ENCODE measurements at places on chromosomes 6 and 20. TPM values are rescaled to one million over a fixed set of nuclear protein-coding genes. Genes with fewer than 3 reads are reported as not detected.

DNA sequence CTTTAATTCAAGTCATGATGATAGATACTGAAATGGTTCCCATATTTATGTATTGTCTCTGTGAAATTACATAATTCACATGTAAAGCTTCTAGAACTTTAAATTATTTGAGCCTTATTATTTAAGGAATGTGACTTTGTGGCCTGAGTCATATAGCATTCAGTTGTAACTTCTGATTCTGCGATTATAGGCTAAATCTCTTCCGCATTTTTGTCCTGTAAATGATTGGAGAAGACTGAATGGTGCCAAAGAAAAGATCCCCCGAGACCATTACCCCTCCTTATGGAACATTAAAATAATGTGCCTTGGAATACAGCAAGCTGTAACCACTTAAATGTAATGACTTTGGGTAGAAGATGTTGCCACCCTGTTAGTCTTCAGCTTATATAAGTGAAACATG lies 63.3 kb upstream of the MAP7 start:
- no peak for DNase-seq

The ZC3H12D gene
- total RNA-seq, result not detected

GRCh38 chr6:108575905-108576494 lies 15.3 kb downstream of the FOXO3 start:
- no peak for DNase-seq

GRCh38 chr6:71028877-71029252 lies 72.0 kb upstream of the B3GAT2 start:
- DNase-seq, result no peak

The SPTLC3 gene
- 1.1 TPM for total RNA-seq

DNA sequence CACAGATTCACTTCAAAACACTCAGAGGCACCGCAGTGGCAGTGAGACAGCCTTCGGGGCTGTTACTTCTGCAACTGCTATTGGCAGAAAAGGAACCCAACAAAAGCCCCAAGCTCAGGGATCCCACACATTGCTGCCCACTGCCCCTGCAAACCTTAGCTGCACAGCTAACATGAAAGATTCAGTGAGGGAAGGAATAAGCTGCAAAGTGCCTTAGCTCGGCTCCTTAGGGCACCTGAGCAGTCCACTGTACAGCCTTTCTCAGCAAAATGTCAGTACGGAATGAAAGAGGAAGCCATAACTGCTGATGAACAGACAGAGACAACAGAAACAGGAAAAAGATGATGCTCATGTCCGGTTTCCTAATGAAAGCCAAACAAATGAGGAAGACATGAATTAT lies 179.7 kb upstream of the SHLD1 start:
- DNase-seq, result no peak

DNA sequence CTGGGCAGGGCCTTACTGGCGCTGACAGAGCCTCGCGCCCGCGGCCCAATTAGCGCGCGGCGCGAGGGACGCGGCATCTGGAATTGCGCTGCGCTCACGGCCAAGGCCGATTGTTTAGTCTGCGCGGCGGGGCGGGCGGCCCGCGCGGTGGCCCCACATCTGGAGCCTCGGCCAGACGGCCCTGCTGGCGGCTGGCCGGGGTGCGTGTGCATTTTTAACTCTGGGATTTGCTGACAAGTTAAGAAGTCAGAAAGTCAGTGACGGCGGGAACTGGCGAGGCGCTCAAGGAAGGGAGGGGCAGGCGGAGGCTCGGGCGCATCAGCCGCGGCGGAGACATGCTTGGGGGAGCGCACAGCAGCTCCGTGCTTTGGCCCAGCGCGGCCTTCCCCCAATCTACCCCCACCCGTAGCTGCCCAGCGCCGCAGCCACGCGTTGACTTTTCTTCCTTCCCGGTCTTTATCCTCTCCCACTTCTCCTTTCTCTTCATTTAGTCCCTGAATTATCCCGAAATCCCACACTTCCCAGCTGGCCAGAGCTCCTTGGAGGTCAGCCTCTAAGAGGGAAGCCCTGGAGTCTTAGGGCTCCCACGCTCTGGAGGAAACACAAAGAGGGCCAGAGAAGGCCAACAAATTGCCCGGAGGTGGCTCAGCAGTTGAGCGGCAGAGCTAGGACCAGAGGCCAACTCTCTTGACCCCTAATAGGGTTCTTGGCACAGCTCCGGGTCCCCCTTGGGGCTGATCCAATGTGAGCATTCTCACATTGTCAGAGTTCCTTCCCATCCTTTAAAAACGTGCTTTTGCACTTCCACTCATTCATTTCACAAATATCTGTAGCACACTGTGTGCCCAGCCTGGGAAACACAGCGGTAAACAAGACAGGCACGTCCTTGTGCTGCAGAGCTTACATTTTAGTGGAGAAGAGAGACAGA lies 40.8 kb upstream of the FOXP4 start:
- DNase-seq, result peak; percentile 18

The C6orf52 gene
- not detected for total RNA-seq

- no peak for DNase-seq
Observed at GRCh38 chr6:34515473-34516387, 40.4 kb downstream of the SPDEF start.

The EFCAB8 gene
- total RNA-seq, result 0.10 TPM

DNA sequence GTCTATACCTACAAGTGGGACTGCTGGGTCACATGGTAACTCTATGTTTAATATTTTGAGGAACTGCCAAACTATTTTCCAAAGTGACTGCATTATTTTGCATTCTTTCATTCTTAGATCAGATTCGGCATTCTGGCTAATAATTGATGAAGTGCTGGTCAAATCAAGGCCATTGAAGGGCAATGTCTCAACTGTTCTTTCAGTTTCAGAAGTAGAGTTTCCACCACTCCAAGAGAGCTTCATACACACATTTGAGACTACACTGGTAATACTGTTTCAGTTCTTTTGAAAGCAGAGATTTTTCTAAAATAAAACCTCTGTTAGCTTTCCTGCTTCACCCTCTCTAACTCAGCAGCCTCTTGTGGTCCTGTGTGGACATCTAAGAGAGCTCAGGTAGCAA lies 154.5 kb downstream of the CFAP61 start:
- no peak for DNase-seq

DNA sequence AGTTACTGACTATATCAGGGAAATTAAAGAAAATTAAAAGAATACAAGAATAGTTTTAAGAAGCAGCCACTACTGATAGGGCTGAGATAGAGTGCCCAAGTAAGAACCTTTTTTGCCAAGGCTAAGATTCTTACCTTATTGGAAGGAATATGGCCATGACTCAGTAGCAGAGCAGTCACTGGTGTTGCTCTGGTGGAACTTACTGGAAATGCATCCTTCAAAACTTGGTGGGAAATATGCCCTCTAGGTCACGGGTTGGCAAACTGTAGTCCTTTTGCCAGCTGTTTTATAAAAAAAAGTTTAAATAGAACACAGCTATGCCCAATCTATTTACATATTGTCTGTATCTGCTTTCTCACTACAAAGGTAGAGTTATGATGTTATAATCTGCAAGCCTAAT lies 6.0 kb downstream of the HSF2 start:
- no peak for DNase-seq

DNA sequence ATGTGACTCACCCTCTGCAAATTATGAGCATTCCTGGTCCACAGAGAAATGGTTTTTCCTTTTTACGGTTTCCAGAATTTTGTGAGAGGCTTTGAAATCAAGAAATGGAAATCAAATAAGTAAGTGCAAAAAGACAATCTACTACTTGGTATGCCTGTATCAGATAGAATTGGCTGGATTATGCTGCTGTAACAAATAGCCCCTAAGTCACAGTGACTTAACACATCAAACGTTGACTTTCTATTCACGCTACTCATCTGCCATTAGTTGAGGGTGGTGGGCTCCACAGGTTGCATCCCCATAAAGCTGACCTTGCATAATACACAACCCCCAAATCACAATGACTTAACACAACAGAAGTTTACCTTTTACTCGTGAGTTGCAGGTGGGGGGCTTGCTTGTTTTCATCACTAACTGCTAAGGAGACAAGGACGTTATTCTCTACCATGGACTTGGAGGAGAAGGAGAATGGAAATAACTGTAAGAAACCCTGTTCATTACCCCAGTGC lies 44.4 kb downstream of the TSHZ2 start:
- DNase-seq, result no peak

GRCh38 chr6:126054258-126054702 lies 67.9 kb downstream of the TRMT11 start:
- DNase-seq, result peak; percentile 71

DNA sequence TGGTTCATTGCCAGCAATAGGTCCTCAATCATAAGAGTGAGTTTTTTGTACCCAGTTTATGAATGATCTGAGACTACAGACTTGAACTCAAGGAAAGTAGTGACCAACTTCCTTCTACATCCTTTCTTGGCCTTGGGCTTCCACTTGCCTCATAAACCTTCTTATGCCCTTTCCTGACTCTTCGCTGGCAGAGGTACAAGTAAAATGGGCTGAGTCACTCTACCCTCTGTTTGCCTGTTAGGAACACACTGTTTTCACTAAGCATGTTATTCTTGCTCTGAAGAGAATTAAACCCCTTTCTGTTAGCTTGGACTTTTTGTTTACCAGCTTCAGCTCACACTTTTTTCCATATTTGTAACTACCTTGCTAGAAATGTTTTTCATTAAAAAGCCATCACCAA lies 74.4 kb downstream of the PKHD1 start:
- peak; percentile 4 for DNase-seq

The TBC1D7 gene
- total RNA-seq, result 12.9 TPM

DNA sequence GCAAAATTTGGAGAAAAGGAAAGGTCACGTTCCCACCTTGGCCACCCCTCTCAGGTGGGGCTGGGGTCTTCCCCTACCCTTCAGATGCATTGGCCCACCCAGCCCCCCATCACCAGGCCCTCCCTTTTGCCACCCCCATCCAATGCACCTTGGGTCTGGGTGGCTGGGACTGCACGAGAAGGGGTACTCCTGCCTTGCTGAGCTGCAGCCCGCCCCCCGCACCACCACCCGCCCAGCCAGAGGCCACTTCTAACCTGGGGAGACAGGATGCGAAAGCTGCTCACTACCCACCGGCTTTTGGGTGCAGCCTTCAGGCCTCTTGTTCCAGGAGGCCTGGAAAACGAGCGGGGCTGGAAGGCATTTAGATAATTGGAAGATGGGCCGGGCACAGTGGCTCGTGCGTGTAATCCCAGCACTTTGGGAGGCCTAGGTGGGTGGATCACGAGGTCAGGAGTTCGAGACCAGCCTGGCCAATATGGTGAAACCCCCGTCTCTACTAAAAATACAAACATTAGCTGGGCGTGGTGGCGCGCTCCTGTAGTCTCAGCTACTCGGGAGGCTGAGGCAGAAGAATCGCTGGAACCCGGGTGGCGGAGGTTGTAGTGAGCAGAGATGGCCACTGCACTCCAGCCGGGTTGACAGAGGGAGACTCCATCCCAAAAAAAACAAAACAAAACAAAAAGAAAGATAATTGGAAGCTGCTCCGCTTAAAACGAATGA lies 1.2 kb upstream of the CDC25B start:
- DNase-seq, result no peak

DNA sequence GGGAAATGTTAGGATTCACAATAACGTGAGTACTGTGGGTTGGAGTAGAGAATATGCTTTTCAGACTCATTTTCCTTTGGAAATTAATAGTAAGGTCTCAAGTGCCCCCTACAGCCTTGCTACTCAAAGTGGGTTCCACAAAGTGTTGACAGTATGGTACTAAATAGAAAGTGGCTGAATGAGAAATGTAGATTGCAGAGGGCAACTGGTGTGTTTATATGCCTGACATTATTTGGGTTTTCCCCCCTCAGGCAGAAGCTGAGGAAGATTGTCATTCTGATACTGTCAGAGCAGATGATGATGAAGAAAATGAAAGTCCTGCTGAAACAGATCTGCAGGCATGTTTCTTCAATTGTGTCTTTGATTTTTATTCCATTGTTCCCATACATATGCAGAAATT lies 5.6 kb downstream of the FBXO9 start:
- DNase-seq, result no peak

The ANGPT4 gene
- not detected for total RNA-seq

DNA sequence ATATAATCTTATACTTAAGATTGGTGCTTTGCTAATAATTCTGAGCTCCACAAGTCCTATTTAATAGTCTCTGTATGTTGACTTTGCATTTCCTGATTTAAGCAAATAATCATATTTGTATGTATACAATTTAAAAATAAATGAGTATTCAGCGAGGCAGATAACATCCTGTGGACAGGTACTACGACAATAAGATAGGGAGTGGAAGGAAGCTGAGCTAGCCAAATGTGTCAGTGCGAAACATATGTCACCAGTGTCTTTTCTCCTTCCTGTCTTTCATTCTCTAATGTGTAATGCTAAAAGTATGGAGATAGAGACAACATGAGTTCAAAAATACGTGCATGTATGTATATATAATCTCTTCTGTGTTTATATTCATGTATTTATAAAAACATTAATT lies 359.6 kb upstream of the KCNQ5 start:
- no peak for DNase-seq

DNA sequence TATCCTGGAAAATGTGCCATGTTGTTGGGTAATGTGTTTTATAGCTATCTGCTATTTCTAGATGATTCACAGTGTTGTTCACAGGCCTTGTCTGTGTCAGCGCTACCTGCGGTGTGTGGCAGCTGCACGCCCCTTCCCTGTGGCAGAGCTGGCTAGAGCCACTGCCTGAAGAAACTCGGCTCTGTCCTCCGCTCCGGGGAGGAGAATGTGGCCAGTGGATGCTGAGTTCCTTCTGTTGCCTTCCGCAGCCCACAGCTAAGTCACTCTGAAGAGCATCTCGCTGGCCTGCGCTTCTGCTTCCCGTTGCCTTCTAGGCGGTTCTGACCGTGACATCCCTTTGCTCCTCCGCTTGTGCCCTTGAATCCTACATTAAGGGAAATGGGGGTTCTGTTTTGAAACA lies 135.1 kb downstream of the PLG start:
- no peak for DNase-seq

GRCh38 chr20:20002101-20002998 lies 14.8 kb upstream of the NAA20 start:
- DNase-seq, result no peak
